B cell (primary cell): ENCODE measurements at places on chromosomes 3 and 15.

GRCh38 chr15:70160803-70161565 is 63.3 kb upstream of the TLE3 start:
- no peak for DNase-seq

GRCh38 chr3:71585131-71585530 is 1.6 kb upstream of the FOXP1 start:
- DNase-seq: peak; percentile 54

GRCh38 chr15:49286649-49287404 is 116.8 kb downstream of the GALK2 start:
- DNase-seq: no peak

GRCh38 chr3:54185740-54186139 is 63.4 kb downstream of the CACNA2D3 start:
- DNase-seq: no peak

- no peak for DNase-seq
Observed at GRCh38 chr3:56880720-56881575, 79.2 kb upstream of the ARHGEF3 start.

- DNase-seq: no peak
Observed at GRCh38 chr3:72388644-72389043, 459.6 kb downstream of the SHQ1 start.

DNA sequence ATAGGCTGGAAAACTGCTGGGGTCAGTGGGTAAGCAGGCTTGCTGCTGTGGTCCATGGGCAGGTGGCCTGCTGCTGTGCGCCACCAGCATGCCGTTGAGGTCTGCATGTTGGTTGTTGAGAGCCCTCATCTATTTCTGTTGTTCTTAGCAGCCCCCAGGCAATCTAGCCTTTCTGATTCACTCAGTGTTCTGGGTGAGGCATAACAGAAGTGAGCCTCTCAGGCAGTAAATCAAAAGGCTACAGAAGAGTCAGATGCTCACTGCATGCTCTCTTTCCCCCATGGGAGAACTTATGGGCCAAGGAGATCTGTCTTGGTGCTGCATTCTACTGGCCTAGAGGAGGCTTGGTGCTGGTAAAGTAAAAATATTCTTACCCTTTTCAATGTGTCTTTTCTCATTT is 67.8 kb upstream of the ATP10A start:
- no peak for DNase-seq

DNA sequence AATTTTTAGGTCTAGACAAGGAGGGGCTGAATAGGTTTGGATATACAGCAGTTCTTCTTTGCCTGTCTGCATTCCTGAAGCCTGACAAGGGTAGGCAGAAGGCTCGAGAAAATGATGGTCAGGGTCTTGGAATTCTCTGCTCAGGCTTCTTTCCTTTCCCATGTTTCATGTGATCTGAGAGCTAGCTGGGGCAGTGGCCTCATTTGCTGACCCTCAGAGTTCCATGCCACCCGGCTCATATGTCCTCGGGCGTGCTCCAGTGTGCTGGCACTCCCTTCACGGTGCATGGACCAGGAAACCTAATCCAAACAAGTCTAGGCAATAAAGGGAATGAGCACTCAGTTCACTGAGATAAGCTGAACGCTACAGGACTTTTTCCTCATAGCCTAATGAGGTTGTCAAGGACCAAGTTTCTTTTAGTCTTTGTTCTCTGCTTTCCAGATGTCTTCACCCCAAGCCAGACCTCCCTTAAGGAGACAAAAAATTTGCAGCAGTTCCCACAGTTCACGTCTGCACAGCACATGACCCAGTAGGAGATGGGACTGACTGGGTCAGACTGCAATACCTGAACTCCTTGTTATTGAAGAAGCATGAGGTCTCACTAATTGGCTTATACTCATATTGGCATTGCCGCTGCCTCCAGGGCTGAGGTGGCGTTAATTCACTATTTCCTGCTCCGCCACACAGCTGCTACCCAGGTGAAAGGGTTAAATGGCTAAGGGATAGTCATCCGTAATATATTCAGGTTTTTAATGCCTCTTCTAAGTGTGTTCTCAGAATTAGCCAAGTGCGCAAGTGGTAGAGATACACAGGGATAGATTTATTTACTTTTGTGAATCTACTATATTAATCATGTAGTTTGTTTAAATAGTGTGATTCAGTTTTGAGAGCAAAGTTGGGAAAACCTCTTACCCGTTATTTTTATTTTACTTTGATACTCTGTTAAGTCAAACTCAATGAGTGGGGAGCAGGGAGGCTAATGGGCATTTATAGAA is 15.3 kb upstream of the RTP4 start:
- DNase-seq: no peak

- no peak for DNase-seq
Observed at GRCh38 chr3:143334231-143334630, 214.7 kb downstream of the CHST2 start.

GRCh38 chr3:132966374-132966773 is 71.8 kb upstream of the TMEM108 start:
- no peak for DNase-seq

DNA sequence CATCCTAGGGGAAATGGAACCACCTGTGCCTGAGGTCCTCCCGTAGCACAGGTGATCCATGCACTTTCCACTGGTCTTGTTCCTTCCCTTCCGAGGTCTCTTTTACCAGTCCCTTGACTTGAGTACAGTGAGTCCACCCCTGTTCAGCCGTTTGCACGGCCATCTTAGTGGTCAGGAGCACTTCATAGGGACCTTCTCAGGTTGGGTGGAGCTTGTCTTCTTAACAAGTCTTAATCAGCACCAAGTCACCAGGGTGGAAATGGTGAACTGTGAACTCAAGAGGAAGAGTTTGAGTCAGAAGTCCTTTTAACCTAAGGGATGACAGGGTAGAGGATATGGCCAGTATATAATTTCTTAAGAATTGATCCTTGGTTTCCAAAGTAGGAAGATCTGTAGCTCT is 21.4 kb downstream of the ARL8B start:
- no peak for DNase-seq

GRCh38 chr3:43817825-43818224 is 127.1 kb downstream of the ABHD5 start:
- no peak for DNase-seq

- DNase-seq: no peak
Observed at GRCh38 chr3:124410471-124410870, 319.8 kb upstream of the UMPS start.

DNA sequence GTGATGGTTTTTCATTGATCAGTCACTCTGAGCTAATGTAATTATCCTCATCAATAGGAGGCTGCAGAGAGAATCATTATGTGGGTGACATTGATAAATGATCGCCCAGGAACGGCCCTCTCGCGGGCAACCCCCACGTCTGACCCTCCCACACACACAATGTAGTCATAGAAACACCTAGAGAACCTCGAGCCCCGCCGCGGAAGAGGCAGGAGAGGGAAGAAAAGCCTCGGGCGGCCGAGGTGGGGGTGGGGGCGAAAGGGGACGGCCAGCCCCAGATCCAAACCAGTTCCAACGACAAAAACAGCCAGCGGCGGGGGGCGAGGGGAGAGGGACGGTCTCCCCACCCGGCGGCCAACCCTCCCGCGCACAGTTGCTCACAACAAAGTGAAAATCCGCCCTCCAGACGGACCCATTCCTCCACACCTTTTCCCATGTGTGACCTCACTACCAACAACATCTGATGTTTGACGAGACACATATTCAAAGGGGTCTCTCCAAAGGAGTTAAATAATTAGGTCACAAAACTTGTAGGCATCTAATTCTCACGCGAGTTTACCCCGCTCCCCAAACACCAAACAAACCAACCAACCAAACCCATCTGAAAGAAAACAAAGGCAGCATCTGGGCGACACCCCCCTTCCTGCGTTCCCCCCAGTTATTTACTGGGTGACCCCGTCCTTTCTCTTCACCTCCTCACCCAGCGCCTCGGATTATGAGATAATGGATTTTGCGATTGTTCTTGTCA is 213.0 kb downstream of the MEIS2 start:
- no peak for DNase-seq

DNA sequence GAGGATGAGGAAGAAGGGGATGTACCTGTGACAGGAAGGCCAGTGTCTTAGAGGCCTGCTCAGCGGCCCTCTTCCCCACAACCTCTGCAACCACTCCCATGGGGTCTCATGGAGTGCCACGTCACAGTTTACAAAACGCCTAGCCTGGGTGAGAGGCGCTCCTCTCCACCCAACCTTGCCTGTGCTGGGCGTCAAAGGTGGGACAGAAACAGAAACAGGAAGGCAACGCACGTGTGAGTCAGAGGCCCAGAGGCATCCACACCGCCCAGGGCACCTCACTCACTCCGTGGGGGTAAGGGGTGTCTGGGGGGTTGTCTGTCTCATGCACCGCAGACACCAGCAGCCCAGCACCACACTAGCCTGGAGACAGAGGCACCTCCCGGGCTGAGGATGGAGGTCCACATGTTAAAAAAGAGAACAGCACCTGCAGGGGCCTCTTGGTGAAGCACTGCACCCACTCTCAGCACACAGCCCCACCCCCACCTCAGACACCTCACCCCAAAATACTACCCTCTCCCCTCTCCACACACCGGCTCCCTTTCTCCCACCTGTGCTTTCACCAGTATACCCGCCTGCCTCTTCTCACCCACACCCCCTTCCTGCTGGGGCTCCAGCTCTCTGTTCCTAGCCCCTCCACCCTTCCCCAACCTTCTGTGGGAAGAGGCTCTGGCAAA is 4.7 kb upstream of the CALML4 start:
- DNase-seq: peak; percentile 72

- no peak for DNase-seq
Observed at GRCh38 chr3:159992589-159992988, 4.0 kb downstream of the IL12A start.

DNA sequence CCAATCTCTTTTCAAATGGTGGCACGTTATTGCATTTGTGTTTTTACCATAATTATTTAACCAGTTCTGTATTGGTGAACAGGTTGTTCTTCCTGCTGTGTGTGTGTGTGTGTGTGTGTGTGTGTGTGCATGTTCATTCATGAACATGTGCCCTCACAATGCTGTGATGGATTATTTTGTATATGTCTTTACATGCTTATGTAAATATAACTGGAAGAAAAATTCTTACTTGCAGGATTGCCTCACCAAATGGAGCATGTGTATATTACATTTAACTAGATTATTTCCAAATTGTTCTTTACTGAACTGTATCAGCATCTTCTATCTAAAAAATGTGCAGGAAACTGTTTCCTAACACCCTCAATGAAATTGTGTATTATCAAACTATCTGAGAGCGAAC is 175.2 kb upstream of the ZPLD1 start:
- DNase-seq: no peak

GRCh38 chr15:45980366-45980765 is 345.5 kb downstream of the SQOR start:
- no peak for DNase-seq

GRCh38 chr3:194376241-194376560 is 6.7 kb upstream of the LRRC15 start:
- DNase-seq: no peak

DNA sequence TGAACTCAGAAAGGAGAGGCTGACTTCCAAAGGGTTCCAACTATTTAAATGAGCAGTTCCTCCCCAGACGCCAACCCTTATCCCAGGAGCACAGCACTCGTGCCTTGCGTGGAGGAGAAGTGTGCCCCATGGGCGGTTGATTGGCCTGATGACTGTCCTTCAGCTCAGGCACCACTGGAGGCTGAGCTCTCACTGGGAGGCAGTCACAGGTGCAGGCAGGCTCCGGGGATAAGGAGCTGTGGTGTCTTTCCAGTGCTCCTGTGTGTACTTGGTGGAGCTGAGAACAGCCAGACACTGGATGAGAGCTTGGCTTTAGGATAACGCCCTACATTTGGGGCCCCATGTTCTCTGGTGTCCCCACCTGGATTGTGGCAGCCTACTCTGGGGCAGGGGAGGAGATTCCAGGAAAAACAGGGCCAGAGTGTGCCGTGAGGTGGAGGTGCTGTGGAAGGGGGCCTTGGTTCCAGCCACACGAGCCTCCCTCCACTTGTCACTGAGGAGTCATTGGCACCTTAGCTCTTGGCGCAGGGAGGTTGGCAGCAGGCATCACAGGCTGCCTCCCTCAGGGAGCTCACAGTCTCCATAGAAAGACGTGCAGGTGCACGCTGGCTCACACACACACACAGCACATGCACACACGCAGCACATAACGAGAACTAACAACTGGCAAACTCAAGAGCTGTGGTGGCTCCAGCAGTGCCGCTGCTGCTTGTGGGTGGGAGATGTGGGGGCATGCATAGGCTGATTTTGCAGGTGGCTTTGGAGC is 22.7 kb upstream of the EPHB3 start:
- no peak for DNase-seq

DNA sequence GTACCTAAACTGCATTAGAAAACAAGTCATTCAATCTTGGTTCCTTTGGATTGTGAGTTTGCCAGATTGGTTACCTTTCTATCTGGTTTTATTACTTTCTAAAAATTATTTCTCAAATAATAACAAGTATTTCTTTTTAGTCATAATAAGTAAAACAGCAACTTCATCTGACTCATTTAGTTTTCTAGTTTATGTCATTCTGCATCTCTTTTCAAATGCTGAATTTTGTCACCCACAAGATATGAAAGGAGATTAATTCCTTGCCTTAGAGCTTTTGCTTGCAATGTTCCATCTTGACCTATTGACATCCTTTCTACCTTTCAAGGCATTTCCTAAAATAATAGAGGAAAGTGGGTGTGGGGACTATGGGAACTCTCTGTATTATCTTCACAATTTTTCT is 253.6 kb upstream of the PEX5L start:
- DNase-seq: no peak

- DNase-seq: no peak
Observed at GRCh38 chr15:59329570-59330350, 42.9 kb downstream of the MYO1E start.

GRCh38 chr3:129855832-129856419 is 37.6 kb downstream of the TMCC1 start:
- no peak for DNase-seq

GRCh38 chr3:53705774-53706173 is 140.4 kb downstream of the CHDH start:
- DNase-seq: no peak

- no peak for DNase-seq
Observed at GRCh38 chr3:63395960-63396359, 117.9 kb downstream of the SYNPR start.

GRCh38 chr3:125394406-125394805 is 19.3 kb upstream of the ZNF148 start:
- no peak for DNase-seq

GRCh38 chr3:54167999-54168398 is 45.6 kb downstream of the CACNA2D3 start:
- no peak for DNase-seq

- DNase-seq: no peak
Observed at GRCh38 chr3:143973259-143974021, 1.8 kb downstream of the DIPK2A start.

- DNase-seq: no peak
Observed at GRCh38 chr3:12371525-12372140, 82.8 kb downstream of the PPARG start.

- no peak for DNase-seq
Observed at GRCh38 chr3:61809879-61810278, 248.5 kb downstream of the PTPRG start.
